NCI-H748 treated with DMSO at 0.1 percent for 48 hours (cell line): ENCODE measurements at places on chromosomes 2 and 18.

DNA sequence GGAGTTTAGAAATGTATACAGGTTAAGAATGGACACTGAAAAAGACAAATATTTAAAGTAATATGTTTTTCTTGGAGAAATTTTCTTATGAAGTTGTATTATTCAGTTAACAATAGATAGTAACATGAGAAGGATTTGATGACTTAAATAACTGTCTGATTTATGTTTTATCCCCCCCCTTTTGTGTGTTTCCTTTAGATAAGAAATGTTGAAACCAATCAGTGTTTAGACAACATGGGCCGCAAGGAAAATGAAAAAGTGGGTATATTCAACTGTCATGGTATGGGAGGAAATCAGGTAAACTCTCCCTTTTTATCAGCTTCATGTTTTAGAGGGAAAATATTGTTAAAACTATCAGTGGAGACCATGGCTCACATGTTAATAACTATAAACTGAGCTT, 289.7 kb upstream of the KCNJ3 start:
- no peak for DNase-seq

GRCh38 chr18:54052732-54053429, 171.6 kb downstream of the MBD2 start:
- DNase-seq = no peak

DNA sequence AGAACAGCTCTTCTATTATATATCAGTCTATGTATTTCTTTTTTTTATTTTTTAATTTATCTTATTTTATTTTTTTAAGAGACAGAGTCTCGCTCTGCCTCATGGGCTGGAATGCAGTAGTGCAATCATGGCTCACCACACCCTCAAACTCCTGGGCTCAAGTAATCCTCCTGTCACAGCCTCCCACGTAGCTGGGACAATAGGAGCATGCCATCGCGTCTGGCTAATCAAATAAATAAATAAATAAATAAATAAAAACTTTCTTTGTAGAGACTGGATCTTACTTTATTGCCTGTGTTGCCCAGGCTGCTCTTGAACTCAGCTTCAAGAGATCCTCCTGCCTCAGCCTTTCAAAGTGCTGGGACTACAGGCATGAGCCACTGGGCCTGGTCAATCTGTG, 117.0 kb downstream of the RBMS1 start:
- no peak for DNase-seq

- DNase-seq = no peak
Observed at GRCh38 chr2:54456612-54457322, 640 bp downstream of the SPTBN1 start.
